ENCODE measurements at places on chromosomes 4 and X.

GRCh38 chr4:61068745-61069144, 131.4 kb upstream of the ADGRL3 start:
- DNase-seq, result no peak

GRCh38 chr4:121143131-121143530, 21.0 kb downstream of the TNIP3 start:
- no peak for DNase-seq

DNA sequence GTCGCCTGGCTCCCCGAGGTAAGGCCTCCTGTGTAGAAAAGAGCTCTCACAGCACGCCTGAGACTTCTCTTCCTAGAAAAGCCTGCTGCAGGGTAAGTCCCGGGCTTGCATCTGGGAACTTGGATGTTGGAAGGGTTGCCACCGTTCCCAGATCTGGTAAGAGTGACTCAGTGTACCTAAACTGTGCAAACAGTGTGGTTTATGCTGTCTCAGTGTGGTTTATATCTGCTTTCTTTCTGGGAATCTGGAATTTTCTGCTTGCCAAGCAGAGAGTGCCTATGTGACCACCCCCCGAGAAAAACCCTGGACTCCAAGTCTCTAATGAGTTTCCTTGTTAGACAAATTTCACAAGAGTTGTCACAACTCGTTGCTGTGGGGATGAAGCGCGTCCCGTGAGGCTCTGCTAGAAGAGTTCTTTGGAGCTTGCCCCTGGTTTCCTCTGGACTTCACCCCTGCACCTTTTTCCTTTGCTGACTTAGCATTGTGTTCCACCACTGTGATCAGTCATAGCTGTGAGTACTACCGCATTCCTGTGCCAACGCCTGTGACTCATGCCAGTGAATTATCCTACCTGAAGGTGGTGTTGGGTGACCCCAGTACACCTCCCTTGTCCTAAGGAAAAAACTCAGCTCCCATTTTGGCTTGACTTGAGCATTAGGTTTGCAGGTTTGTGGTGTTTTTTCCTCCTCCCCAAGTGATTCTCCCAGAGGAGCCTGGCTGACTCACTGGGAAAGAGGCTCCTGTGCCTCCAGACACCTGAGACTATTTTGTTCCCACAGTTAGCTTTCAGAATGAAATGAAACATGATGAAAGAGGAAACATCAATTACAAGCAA, 14.5 kb downstream of the SLC2A9 start:
- no peak for DNase-seq

GRCh38 chr4:14857981-14858380, 144.3 kb upstream of the CPEB2 start:
- no peak for DNase-seq

GRCh38 chrX:107421337-107421861, 28.1 kb upstream of the FRMPD3 start:
- no peak for DNase-seq

- peak; percentile 34 for DNase-seq
Measured at GRCh38 chr4:143358923-143359643, 22.4 kb downstream of the GAB1 start.

DNA sequence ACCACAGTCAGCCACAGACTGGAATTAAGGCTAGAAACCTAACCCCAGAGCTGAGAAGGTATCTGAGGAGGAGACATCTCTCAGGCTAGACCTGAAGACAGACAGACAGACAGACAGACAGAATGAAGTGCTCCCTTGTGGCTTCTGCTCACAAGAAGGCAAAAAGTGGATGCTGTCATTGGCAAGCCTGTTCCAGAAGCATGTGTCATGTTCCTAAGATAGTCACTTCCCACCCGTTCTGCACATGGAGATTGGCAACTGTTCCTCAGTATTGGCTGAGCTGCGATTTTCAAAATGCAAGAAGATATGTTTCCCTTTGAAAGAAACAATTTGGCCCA, 166.4 kb downstream of the NSUN7 start:
- DNase-seq, result no peak

- no peak for DNase-seq
Measured at GRCh38 chr4:74878323-74878722, 54.6 kb upstream of the PARM1 start.

- DNase-seq, result no peak
Measured at GRCh38 chrX:106263817-106264216, 95.7 kb downstream of the PWWP3B start.

- no peak for DNase-seq
Measured at GRCh38 chrX:19991350-19991718, 473 bp upstream of the BCLAF3 start.

DNA sequence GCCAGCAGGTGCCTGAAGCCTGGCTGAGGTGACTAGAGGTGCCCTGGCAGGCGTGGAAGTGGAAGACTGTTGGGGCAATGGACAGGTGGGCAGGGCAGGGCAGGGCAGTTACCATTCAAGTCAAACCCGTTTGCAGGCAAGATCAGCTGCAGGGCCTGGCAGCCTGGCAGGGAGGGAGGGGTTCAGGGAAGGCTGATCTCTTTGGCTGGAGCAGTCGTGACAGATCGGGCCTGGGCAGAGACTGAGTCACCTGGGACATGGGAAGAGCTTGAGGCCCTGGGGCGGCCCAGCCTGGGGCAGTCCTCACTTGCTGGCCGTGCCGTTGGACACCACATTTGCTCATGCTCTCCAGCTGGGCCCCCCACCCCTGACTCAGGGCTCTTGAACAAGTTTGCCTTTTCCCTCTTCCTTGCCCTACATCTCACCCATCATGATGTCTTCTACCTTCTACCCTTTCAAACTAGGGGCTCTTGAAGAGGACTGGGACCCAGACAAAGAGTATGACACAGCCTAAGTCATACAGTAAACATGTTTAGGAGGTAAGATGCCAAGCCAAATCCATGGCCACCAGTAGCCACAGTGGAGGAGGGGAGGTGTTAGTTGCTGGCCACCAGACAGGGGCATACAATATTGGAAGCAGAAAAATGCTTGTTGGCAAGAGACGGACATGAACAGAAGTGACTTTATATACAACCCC, 2.0 kb upstream of the ZNF185 start:
- no peak for DNase-seq

GRCh38 chr4:183080372-183081115, 18.5 kb upstream of the WWC2 start:
- no peak for DNase-seq

DNA sequence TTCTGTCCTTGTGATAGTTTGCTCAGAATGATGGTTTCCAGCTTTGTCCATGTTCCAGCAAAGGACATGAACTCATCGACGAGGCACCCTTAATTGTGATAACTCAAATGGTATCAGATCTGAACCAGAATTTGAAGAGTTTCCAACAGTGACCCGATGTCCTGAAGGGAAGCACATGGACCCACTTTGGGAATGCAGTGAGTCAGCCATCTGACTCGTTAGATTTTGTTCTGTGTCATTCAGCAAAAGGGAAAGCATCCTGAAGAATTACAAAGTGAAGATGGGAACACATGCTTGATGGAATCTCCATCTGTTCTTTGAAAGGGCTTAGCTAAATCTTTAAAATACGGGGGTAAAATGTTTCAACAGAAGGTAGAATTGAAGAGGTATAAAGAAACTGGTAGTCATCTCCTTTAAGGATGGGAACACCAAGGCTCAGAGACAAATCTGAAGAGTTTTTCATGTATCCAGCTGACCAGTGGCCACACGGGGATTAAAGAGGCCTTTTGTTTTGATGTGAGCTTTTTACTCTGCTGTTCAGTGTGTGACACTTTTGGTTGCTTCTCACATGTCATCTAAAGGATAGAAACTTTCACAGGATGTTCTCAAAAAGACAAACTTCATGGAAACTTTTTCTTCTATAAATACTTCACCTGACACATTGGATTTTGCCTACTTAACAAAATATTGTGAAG, 393.8 kb downstream of the INPP4B start:
- DNase-seq, result no peak

- no peak for DNase-seq
Measured at GRCh38 chrX:97898798-97899197, 1015.1 kb downstream of the RPA4 start.

GRCh38 chrX:119389871-119390501, 9.2 kb upstream of the SLC25A43 start:
- no peak for DNase-seq

DNA sequence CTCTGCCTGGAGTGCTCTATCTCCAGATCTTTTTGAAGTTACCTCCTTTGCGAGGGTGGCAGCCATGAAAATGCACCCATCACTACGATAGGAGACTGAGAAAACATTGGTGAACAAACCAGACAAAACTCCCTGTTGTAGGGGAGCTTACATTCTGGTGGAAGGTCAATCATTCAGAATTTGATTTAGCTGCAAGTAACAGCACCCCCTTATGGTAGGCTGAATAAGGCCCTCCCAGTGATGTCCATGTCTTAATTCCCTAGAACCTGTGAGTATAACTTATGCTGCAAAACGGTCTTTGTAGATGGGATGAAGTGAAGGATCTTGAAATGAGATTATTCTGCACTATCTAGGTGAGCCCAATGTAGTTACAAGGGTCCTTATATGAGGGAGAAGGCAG, 5.6 kb upstream of the TEC start:
- DNase-seq, result peak; percentile 34

GRCh38 chr4:114378305-114378903, 220.2 kb upstream of the UGT8 start:
- no peak for DNase-seq

Data from CD4-positive, alpha-beta T cell treated with Interleukin-12 subunit alpha and Interleukin-12 subunit beta, for 1 hour (primary cell).